ENCODE measurements at places on chromosomes 4 and X.

- H3K27ac ChIP-seq, result no peak overlapping the region
- H3K36me3 ChIP-seq, result no peaks in the 10 kb centered on the region
- no peak overlapping the region for H3K4me3 ChIP-seq
- DNase-seq, result no peak
Measured at GRCh38 chr4:130985371-130985770, 1889.4 kb downstream of the C4orf33 start.

- no peaks in the 10 kb centered on the region for H3K27me3 ChIP-seq
- peaks cover 2% of the 10 kb centered on the region for H3K4me1 ChIP-seq
- no peak overlapping the region for H3K4me3 ChIP-seq
- H3K27ac ChIP-seq, result no peak overlapping the region
Measured at GRCh38 chr4:124806403-124806802, 93.9 kb upstream of the ANKRD50 start.

DNA sequence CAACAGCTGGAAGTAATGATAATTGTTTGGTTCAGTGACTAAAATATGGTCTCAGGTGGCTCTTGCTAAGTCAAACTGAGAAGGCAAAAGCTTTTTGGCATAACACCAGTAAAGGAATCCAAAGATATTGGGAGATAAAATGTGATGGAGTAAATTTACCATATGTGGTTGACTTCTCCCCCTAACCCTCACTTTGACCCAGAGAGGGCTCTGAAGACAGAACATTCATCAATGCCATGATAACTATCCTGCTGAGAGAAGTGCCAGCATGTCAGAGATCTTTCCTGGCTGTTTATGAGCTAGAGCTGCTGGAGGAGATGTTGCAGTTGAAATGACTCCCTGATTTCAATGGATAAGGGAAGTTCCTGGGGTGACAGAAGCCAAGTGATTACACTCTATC lies 213.4 kb downstream of the SPCS3 start:
- no peak overlapping the region for H3K4me3 ChIP-seq
- no peaks in the 10 kb centered on the region for H3K36me3 ChIP-seq
- no peak for DNase-seq
- no peak overlapping the region for H3K27ac ChIP-seq
- no peaks in the 10 kb centered on the region for H3K27me3 ChIP-seq

DNA sequence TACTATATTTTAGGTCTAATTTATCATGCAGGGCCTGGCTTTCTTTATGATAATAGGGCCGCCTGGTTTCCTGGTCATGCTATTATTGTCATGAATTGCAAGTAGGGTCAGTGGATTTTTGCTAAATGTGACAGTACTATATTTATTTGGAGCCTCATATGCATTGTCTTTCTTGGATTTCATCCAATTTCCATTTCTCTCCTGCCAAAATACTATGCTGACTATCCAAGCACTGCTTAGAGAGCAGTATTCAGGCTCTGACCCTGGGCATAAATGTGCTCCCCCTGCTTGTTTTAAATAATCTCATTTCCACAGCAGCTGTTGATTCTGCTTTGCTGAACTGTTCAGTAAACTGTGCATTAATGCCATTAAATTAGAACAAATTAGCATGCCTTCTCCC lies 269.3 kb downstream of the GPM6A start:
- no peaks in the 10 kb centered on the region for H3K4me1 ChIP-seq
- H3K27ac ChIP-seq, result no peak overlapping the region
- no peak overlapping the region for H3K4me3 ChIP-seq
- DNase-seq, result no peak

DNA sequence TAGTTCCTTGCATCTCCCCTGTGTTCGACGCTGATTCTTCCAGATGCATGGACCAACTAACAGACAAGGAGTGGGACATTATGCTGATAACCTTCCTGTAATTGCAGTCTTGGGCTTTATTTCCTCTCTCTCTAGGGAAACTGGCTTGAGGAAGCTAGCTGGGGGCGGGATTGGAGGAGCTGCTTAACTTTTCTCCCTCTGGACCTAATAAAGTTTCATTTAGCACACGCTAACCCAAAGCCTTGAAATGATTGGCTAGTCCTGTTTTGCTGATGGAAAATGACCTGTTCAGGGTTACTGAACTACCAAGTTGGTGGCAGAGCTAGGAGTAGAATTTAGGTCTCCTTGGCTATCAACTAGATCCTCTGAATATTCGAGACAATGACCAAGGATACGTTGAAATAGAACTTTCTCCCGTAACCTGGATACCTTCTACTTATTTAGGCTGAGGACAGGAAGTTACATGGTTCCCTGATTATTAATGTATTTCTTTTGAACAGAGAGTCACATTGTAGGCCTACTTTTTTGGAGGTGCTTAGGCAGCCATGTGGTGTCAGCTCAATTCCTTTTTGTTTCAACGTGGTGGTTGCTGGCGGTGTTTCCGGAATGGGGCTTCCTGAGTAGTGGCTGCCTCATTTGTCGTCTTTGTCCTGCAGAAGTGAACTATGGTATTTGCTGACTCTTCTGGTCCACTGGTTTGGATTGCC lies 2.0 kb downstream of the PGK1 start:
- no peaks in the 10 kb centered on the region for H3K27me3 ChIP-seq
- peaks cover 54% of the 10 kb centered on the region for H3K36me3 ChIP-seq
- no peak for DNase-seq
- peak overlapping the region; percentile 87 for H3K27ac ChIP-seq

DNA sequence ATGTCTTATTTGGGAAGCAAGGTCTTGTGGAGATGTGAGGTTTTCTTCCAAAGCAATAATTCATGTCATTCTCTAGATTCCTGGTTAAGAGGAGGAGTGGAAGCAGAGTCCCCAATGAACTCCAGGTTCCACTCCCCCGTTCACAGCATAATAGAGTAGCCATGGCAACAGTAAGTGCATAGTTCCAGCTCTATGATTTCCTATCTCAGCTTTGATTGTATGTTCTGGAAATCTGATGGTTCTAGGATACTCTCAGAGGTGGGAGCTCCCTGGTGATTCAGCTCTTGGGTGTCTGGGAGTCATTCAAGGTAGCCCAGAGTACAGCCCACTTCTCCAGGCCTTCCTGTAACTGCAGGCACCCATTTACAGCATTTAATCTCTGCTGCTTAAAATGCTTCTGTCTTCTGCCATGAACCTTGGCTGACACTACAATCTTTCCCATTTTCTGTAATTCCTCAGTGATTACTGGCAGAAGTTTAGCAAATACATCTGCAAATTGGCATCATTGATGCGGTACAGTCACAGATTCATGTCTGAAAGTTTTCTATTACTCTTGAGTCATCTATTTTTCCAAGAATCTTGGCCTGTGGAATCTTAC lies 242.0 kb downstream of the MAPK10 start:
- H3K4me3 ChIP-seq, result no peak overlapping the region
- H3K27me3 ChIP-seq, result no peaks in the 10 kb centered on the region
- DNase-seq, result no peak
- no peaks in the 10 kb centered on the region for H3K4me1 ChIP-seq

GRCh38 chr4:3781193-3781886 lies 15.2 kb downstream of the ADRA2C start:
- no peaks in the 10 kb centered on the region for H3K27me3 ChIP-seq
- no peak overlapping the region for H3K27ac ChIP-seq
- no peaks in the 10 kb centered on the region for H3K36me3 ChIP-seq
- H3K4me1 ChIP-seq, result no peaks in the 10 kb centered on the region
- H3K4me3 ChIP-seq, result no peak overlapping the region

GRCh38 chrX:10050481-10050880 lies 83.3 kb downstream of the CLDN34 start:
- no peaks in the 10 kb centered on the region for H3K27me3 ChIP-seq
- H3K27ac ChIP-seq, result no peak overlapping the region
- no peak for DNase-seq
- H3K36me3 ChIP-seq, result peaks cover 3% of the 10 kb centered on the region
- peaks cover 18% of the 10 kb centered on the region for H3K4me1 ChIP-seq

GRCh38 chr4:23355258-23355657 lies 534.6 kb downstream of the PPARGC1A start:
- H3K36me3 ChIP-seq, result no peaks in the 10 kb centered on the region
- DNase-seq, result no peak
- no peaks in the 10 kb centered on the region for H3K4me1 ChIP-seq
- H3K27ac ChIP-seq, result no peak overlapping the region

DNA sequence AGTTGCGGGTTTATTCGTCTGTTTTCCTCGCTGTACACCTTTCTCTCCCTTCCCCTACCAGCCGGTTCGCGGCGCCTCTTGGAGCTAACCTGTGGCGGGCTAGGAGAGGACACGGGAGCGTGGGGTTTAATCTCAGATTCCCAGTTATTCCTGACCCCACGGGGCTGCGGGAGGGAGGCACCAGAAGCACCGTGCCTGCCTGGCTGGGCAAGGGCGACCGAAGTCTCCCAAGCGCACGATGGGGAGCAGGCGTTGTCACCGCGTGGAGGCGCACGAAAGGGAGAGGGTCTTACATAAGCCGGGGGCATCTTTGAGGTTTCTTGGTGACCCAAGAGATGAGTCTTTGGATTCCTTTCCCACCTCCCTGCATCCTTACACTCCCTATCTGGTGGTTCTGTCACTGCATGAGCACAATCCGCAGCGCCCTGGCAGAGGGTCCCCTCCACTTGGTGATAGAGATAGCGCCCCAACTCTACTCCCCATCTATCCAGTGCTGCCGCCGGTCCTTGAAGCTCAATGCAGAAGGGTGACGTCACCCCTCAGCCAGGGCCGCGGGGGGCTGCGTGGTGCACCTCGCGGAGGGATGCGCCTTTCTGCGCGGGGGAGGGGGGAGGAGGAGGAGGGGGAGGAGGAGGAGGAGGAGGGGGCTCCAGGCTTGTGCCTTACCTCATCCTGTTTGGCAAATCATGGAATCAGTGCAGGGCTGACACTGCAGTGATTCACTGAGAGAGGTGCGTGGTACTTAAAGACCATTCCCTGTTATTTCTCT lies 793 bp downstream of the TSPAN7 start:
- peaks cover 2% of the 10 kb centered on the region for H3K4me1 ChIP-seq
- H3K36me3 ChIP-seq, result no peaks in the 10 kb centered on the region
- H3K4me3 ChIP-seq, result peak overlapping the region; percentile 70
- H3K27me3 ChIP-seq, result peaks cover 22% of the 10 kb centered on the region

DNA sequence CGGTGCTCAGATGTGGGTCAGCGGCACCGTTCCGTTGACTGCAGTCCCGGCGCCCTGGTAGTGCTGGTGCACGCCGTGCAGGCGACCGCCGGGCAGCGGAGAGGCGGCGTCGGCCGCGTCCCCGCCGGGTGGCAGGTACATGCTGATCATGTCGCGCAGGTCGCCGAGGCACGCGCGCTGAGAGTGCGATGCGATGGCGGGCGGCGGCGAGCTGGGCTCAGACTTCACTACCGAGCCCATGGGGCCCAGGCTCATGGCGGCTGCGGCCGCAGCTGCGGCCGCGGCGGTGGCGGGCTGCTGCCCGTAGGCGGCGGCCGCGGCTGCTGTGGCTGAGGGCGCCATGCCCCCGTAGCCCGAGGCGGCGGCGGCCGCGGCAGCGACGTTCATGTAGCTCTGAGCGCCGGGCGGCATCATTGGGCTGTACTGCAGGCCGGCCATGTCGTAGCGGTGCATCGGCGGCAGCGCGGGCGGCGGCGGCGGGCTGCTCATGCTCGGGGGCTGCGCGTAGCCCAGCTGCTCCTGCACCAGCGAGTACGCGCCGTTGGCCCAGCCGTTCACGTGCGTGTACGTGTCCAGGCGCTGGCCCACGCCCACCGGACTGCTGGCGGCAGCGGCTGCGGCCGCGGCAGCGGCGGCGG lies 1.0 kb downstream of the SOX3 start:
- no peak overlapping the region for H3K27ac ChIP-seq
- H3K4me3 ChIP-seq, result no peak overlapping the region
- DNase-seq, result no peak
- H3K36me3 ChIP-seq, result no peaks in the 10 kb centered on the region
- peaks cover 55% of the 10 kb centered on the region for H3K27me3 ChIP-seq

GRCh38 chr4:15040916-15041463 lies 38.7 kb downstream of the CPEB2 start:
- DNase-seq, result no peak
- H3K27me3 ChIP-seq, result no peaks in the 10 kb centered on the region
- H3K4me3 ChIP-seq, result no peak overlapping the region

- H3K4me3 ChIP-seq, result no peak overlapping the region
- H3K4me1 ChIP-seq, result peaks cover 10% of the 10 kb centered on the region
- H3K36me3 ChIP-seq, result no peaks in the 10 kb centered on the region
- H3K27me3 ChIP-seq, result peaks cover 2% of the 10 kb centered on the region
- no peak for DNase-seq
Measured at GRCh38 chrX:15242899-15243555, 26.9 kb downstream of the ASB9 start.

GRCh38 chrX:155876704-155877103 lies 4.4 kb upstream of the VAMP7 start:
- H3K27ac ChIP-seq, result peak overlapping the region; percentile 40
- no peak for DNase-seq
- peaks cover 12% of the 10 kb centered on the region for H3K4me1 ChIP-seq
- no peaks in the 10 kb centered on the region for H3K36me3 ChIP-seq

GRCh38 chrX:49627086-49627777 lies 28.4 kb downstream of the GAGE1 start:
- no peaks in the 10 kb centered on the region for H3K27me3 ChIP-seq
- H3K4me3 ChIP-seq, result peak overlapping the region; percentile 8
- H3K36me3 ChIP-seq, result no peaks in the 10 kb centered on the region
- no peak for DNase-seq
- no peaks in the 10 kb centered on the region for H3K4me1 ChIP-seq

DNA sequence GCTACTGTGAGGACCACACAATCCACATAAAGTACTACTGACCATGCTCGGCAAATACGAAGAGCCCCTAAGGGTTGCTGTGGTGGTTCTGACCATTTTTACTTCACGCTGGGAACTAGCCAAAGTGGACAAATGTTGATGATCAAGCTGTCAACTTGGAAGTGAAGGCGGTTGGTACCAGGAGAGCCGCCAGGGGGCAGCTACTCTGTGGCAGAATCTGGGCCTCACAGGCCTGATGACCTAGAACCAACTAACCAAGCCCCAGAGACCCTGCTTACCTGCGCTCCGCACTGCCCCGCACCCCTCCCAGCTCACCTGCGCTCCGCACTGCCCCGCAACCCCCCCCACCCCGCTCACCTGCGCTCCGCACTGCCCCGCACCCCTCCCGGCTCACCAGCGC lies 5.6 kb downstream of the GAK start:
- H3K27ac ChIP-seq, result no peak overlapping the region
- no peaks in the 10 kb centered on the region for H3K27me3 ChIP-seq
- no peak for DNase-seq

DNA sequence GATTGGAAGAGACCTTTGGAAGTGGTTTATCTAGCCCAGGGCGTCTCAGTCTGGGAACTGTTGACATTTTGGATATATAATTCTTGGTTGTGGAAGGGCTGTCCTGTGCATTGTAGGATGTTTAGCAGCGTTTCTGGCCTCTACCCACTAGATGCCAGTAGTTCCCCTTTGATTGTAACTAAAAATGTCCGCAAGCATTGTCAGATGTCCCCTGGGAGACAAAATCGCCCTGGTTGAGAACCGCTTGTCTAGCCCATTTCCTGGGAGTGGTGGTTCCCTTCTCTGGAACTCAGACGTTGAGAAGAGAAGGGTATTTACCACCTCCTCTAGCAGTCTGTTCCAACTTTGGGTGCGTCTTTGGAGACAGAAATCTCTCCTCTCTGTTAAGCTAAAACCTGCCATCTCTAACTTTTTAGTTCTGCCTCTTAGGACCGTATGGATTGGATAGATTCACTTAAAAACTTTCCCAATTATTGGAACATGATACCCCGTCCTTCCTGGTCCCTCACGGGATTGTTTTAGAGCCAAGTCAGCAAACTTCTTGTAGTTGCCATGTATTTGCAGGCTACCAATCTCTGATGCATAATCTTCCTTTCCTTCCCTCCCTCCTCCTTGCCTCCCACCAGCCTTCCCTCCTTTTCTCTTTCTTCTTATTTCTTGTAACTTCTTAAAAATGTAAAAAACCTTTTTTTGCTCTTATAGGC lies 13.9 kb downstream of the TMEM165 start:
- DNase-seq, result no peak
- H3K4me3 ChIP-seq, result no peak overlapping the region
- no peaks in the 10 kb centered on the region for H3K27me3 ChIP-seq
- H3K36me3 ChIP-seq, result peaks cover 50% of the 10 kb centered on the region
- H3K27ac ChIP-seq, result no peak overlapping the region
- H3K4me1 ChIP-seq, result peaks cover 35% of the 10 kb centered on the region

- no peak overlapping the region for H3K4me3 ChIP-seq
- no peak overlapping the region for H3K27ac ChIP-seq
- no peaks in the 10 kb centered on the region for H3K4me1 ChIP-seq
Measured at GRCh38 chr4:182202650-182203049, 40.6 kb upstream of the TENM3 start.

Measured in activated T-helper 2 cell treated with anti-CD3 and anti-CD28 coated beads, Interferon-gamma antibody, Interleukin-2, Interleukin-4, amounts not matched to agents 10 μg/mL and 5 μg/mL and 100 μg/mL, durations not matched to agents 14 hours and 24 hours and 36 hours (primary cell).